ENCODE measurements at places on chromosomes 7 and 10.

DNA sequence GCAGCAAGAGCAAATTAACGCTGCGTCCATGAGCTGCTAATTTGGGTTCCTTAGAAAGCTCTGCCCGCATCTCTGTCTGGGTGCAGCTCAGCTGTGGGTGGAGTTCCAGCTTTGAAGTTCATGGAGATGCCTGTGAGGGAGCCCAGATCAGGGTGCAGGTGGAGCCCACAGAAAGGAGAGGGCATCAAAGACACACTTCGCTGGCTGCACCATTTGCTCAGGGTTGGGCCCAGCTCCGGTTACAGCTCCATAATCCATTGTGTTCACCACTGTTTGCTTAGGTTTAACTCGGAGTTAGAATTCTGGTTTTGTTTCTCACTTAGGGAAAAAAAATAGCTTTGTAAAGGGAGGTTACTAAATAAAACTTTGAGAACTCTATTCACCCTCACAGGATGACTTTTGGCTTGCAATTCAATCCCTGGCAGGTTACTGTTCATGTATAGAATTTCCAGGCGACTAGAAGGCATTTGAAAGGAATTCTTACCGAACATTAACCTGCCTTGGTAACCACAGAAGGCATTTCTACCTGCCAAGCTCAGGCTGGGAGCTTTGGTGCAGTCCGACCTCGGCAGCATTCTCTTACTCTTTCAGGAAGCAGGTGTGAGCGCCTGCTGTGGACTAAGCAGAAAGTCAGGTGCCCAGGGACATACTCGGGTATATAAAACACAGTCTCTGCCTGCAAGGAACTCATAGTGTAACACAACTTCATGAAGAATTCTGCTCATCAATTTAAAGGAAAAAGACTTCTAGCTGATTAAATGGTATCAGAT, 179.5 kb upstream of the RNF32 start:
- no peak for DNase-seq

GRCh38 chr7:136891850-136892249, 23.4 kb downstream of the CHRM2 start:
- DNase-seq = no peak

- DNase-seq = no peak
Observed at GRCh38 chr10:18703521-18703920, 44.3 kb downstream of the ARL5B start.

DNA sequence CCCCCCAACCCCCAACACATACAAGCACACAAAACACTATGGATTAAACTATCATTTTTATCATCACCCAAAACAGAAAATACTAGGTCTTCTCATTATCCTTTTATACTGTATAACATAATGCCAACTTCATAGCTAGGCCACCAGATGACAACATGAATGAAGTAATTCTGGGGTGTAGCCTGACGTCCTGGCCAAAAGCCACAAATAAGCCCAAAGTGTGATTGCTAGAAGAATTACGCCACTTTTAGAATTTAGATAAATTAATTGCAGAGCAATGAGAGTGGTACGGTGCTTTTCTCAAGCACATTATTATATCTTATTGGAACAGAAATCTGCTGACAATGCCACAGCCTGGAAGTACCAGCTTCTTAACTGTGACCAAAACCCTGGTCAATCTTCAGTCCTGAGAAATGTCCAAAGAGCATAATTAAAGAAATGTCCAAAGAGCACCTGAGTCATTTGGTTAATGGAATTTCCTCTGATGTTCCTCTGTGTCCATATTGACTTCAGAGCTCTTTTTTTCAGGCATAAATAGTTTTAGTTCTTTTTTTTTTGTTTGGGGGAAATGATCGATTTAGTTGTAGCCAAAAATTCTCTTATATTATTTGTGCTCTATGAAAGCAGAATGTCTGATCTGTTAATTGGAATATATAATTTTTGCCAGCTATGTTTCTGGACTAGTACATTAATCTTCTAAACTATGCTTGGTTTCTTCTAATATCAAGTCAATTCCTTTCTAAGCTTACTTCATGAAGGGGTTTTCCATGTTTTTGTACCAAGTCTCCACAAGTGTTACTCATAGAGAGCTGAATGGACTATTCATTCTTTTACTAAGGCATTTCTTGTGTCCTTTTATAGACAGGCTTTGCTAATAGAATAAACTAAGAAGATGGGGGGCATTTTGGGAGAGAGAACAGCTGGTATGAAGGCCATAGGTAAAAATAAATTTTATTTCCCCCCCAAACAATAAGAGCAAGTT, 233.4 kb upstream of the SLC26A5 start:
- no peak for DNase-seq

- DNase-seq = no peak
Observed at GRCh38 chr10:118369641-118370205, 27.6 kb upstream of the FAM204A start.

DNA sequence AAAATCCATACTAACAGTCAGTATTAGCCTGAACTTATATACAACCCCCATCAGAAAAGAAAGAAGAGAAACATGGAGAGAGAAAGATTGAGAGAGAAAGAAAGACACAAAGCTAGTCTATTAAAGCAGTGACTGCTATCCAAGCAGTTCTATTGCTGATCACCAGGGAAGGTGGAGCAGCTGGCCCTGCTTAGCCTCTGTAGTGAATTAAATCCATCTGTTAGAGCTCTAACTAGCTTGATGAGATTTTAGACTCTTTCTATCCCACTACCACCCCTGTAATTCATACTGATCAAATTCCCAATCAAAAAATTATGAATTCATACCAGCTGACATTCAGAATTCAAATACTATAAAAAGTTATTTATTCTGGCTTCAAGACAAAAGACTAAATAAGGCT, 486.0 kb upstream of the LRRN3 start:
- no peak for DNase-seq

- DNase-seq = no peak
Observed at GRCh38 chr10:9126728-9127127, 1072.2 kb downstream of the GATA3 start.
